ENCODE measurements at places on chromosomes 5 and 9.

DNA sequence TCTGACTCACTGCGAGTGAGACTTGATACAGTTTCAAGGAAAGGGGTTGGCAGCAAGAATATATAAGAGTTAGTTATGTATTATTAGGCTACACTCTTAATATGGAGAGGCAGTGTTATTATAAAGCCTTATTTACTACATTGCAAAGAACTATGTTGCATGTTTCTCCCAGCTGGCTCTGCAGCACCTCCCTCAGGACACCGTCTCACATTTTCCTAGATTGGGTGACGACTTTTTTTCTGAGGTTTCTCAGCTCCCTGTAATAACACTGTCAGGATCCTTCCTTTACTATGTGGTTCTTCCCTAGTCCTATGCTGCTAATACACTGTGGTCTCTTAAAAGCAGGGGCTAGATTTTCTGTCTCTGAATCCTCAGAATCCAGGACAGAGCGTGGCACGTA is 153.7 kb downstream of the INSYN2B start:
- no peak for DNase-seq

DNA sequence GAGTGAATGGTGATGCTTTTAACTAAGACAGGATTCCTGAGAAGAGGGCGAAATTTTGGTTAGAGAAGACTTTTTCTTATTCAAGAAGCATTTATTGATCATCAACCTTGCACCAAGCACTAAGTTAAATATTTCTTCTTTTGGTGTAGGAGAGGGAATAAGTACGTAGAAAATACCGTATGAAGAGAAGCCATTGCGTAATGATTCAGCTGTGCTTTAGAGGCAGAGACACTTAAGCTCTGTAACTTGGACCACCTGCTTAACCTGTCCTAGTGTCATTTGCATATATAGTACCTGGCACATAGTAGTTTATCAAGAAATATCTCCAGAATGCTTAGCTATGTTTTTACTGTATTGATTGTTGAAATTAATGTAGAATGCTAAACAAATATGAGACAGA is 430.9 kb upstream of the ZNF608 start:
- no peak for DNase-seq

DNA sequence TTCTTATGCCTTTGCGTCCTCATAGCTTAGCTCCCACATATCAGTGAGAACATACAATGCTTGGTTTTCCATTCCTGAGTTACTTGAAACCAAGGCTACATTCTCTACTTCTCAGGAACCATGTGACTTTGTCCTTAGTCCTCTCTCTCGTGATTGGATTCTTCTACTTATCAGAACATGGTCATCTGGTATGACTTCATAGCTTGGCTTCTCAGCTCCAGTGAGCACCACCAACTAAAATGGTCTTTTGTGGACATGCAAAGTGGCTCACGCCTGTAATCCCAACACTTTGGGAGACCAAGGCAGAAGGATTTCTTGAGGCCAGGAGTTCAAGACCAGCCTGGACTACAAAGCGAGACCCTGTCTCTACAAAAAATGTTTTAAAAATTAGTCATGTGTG is 81.2 kb upstream of the NIPBL start:
- no peak for DNase-seq

- no peak for DNase-seq
Measured at GRCh38 chr9:16726718-16727451, 143.6 kb downstream of the BNC2 start.

GRCh38 chr9:71254592-71255277 is 133.3 kb upstream of the TRPM3 start:
- no peak for DNase-seq

DNA sequence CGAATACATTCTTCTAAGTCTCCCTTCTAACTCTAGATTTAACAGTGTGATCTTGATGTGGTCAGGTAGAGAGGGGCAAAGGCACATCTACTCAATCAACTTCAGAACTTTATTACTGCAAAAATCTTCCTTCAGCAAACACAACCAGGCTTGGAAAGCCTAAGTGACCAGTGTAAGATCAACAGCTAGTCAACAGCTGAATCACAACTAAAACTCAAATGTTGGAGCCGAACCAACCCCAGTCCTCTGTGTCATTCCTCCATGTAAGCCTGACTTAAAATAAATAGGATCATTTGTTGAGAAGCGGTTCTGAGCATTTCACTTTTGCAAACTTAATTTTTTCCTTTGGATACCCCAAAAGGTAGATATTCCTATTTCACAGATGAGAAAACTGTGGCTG is 352.7 kb downstream of the EBF1 start:
- DNase-seq: no peak

DNA sequence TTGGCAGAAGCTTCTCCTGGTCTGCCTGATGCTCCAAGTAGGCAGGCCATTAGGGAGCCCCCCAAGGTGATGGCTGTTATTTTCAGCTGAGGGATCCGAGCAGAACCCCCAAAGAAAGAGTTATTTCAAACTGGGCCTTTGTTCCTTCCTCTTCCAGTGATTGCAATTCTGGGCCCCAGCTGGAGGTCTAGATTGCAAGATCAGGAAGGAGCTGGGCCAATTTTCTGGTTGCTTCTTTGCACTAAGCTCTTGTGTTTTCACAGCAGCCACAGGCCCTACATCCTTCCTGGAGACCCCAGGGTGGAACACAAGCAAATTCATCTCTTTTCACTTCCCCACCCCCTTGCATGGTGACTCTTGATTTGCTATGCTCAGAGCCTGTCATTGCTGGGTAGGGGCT is 215.0 kb downstream of the SEMA6A start:
- no peak for DNase-seq

Data from activated B cell treated with CpG ODN at 0.5 μM for 24 hours (primary cell).